ENCODE measurements at places on chromosomes 4 and X.

- DNase-seq = no peak
These were observed 57.3 kb upstream of the PRSS12 start for GRCh38 chr4:118410138-118410537.

DNA sequence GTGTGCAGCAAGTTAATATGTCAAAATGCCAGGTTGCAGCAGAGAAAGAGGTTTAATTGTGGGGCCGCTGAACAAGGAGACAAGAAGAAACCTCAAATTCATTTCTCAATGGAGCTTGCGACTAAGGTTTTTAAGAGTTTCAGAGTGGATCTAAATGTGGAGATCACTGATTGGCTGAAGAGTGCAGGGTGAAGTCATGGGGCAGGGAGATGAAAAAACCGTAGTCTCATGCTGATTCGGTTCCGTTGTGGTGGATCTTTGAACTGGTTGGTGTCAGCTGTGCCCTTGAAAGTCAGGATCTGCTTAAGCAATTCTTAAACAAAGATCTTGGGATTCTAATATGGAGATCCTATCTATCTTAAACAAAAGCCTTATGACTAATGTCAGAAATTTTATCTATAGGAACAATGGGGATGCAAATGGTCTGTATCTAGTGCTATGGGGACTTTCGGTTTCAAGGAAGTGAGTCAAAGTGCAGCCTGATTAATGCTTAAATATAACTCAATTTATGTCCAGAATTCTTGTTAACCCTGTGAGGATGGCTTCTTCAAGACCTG, 173.9 kb upstream of the CENPE start:
- no peak for DNase-seq

- no peak for DNase-seq
These were observed 34.5 kb downstream of the PIGG start for GRCh38 chr4:533318-534100.

DNA sequence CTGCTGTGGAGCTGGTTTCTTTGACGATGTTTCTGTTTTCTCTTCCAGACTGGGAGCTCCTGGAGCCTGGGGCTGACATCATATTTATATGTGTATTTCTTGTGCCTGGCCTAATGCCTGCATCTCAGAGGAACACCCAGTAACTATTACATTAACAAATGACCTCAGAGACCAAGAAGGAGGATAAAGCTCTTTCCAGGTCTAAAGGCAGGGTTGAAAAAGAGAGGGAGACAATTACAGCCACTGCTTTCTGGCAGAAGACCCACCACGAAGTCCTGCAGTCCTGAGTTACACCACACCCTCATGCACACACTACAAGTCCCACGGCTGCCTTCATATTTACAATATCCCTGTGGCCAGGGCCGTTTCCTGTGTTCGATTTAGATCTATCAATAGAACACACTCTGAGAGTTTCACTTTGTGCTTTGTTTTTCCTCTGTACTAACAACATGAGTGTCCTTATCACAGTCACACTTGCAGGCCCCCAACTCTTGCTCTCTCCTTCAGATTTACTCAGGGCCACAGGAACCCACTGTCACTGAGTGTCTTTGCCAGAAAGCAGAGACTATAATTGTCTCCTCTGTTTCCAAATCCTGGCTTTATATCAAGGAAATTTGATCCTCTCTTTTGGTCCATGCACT, 535.5 kb downstream of the MID1IP1 start:
- peak; percentile 83 for DNase-seq

GRCh38 chr4:10123227-10124101, 6.9 kb upstream of the WDR1 start:
- DNase-seq = peak; percentile 48

DNA sequence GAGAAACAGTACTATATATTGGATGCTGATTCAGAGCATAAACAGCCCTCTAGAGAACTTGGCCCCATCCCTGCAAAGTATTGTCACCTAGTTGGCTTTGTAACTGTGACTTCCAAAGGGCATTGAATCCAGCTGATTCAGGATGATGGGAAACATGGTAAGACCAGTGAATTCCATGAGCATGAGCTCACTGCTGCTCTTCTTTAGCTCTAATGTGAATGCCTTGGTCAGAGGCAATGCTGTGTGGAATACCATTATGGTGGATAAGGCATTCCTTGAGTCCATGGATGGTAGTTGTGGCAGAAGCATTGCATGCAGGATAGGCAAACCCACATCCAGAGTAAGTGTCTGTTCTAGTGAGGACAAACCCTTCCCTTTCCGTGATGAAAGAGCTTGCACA, 365.6 kb upstream of the EDA2R start:
- DNase-seq = no peak

GRCh38 chrX:3599802-3600430, 113.5 kb downstream of the PRKX start:
- no peak for DNase-seq

GRCh38 chrX:15574017-15574416, 26.7 kb downstream of the ACE2 start:
- DNase-seq = no peak

- DNase-seq = no peak
These were observed 64.7 kb upstream of the GPR78 start for GRCh38 chr4:8515316-8516060.

- peak; percentile 74 for DNase-seq
These were observed 63.7 kb upstream of the CAMK2D start for GRCh38 chr4:113825272-113825671.

GRCh38 chr4:5084911-5085475, 33.7 kb downstream of the STK32B start:
- no peak for DNase-seq

GRCh38 chr4:37732526-37733186, 46.5 kb upstream of the RELL1 start:
- DNase-seq = no peak

DNA sequence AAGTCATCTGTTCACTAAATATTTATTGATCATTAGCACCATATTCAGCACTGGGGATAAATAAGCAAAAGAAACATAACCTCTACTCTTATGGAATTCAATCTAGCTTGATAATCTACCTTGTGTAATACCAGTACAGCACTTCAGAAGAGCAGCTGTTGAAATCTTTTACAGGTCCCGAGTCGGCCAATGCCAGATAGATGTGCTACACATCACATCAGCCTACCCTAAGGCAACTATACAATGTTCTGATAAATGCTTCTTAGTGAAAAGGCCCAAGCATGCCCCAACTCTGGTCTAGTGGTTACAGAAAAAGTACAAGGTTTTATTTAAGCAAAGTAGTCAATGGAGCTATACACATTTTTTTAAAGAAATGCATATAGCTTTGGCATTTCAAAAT, 68.7 kb downstream of the MAPK10 start:
- no peak for DNase-seq

GRCh38 chrX:39631276-39632229, 466.2 kb downstream of the BCOR start:
- no peak for DNase-seq

- DNase-seq = no peak
These were observed 192.1 kb downstream of the PTTG2 start for GRCh38 chr4:38152305-38152704.

DNA sequence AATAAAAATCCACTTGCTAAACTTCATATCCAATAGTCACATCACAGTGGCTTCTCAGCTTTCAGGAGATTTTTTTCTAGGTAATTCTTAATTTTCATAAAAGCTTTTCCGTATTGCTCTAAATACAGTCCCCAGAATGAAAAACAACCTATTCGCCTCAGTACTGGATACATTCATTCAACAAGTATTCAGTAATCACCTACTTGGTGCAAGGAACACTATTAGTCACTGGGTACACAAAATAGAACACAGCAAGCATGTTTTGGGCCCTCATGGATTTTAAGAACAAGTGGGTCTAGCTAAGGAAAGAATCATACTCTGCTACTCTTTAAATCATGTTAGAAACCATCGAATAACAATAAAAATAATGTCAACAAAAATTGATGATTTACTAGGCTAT, 2.8 kb upstream of the BEX3 start:
- DNase-seq = no peak

DNA sequence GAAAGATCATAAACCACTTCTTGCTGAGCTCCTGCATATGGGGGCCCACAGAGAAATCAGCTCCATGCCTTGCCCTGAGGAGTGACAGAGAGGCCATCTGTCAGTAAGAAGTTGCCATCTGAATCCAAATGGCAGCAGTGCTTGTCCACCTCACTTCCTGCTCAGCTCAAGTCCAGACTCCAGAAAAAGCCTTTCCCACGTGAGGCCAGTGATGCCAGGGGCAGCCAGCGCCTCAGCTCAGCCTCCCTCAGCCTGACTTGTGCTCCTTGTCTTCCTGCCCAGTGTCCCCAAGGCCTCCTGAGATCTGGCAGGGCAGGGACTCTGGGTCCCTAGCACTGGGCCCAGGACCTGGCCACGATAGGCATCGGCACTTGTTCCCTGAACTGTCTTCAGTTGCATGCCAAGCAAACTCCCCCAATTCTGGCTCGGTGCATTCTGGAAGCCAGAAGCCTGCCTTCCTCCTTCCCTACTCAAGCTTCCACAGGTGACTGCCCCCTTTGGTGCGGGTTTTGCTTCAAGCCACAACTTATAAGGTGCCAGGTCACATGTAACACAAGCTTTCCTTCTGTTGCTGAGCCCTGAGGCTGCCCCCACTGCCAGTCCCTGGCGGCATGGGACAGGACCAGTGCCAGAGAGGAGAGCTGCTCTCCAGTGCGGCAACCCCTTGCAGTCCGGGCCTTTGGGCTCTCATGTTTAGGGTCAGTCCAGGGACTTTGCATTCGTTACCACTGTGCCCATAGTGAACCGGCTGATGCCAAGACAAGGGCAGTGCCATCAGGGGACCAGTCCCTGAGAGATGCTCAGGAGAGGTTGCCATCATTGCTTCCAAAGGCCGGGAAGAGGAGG, 2.2 kb downstream of the ZNF185 start:
- DNase-seq = no peak

DNA sequence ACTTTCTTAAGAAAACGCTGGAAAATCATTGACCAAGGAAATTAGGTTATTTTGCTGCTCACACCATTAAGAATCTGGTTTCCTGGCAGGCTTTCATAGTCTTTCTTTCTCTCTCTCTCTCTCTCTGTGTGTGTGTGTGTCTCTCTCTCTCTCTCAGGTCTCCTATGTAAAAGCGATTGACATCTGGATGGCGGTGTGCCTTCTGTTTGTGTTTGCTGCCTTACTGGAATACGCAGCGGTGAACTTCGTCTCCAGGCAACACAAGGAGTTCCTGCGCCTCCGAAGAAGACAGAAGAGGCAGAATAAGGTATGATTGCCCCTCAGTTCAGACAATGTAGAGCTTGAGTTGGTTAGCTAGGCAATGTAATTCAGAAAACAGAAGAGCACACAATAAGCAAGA, 161.2 kb downstream of the GLRA2 start:
- DNase-seq = no peak

- no peak for DNase-seq
These were observed 177.2 kb downstream of the TRIML1 start for GRCh38 chr4:188316391-188316790.

DNA sequence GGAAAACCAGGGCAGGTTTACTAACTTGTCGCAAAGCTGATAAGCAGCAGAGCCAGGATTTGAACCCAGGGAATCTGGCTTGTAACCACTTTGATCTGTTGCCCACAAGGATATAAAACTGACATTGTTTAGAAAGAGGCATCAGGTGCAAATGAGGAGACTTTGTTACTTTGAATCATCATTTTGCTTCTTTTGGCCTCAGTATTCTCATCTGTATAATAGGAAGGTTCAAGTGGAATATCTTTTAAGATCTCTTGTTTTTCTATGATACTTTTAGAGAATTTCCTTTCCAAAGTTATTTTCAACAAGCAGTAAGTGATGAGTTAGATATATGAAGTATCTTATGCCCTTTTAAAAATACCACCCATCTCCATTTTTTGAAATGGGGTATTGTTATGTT, 57.8 kb upstream of the NAP1L5 start:
- no peak for DNase-seq

DNA sequence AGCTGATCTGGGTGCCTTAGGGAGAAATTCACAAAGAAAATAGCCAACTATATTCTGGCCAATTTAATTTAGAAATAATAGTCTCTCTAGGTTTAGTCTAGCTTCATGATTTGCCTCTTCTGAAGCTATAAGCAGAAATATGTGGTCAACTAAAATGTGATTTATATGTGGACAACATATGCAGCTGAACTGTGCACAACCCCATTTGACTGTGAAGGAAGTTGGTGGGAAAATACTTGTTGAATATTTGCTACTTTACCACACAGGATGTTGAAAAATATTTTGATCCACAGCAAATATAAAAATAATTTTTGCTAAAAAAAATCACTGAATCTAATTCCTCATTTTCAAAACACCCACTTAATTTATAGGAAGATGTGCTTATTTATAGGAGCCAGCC, 15.7 kb upstream of the RNF128 start:
- no peak for DNase-seq

- DNase-seq = no peak
These were observed 23.6 kb upstream of the SCOC start for GRCh38 chr4:140349816-140350215.

GRCh38 chr4:25308306-25308705, 4.3 kb upstream of the ZCCHC4 start:
- no peak for DNase-seq

- no peak for DNase-seq
These were observed 55.1 kb downstream of the CPZ start for GRCh38 chr4:8647626-8648025.

- DNase-seq = no peak
These were observed 425.8 kb upstream of the PABPC4L start for GRCh38 chr4:134627366-134627765.

DNA sequence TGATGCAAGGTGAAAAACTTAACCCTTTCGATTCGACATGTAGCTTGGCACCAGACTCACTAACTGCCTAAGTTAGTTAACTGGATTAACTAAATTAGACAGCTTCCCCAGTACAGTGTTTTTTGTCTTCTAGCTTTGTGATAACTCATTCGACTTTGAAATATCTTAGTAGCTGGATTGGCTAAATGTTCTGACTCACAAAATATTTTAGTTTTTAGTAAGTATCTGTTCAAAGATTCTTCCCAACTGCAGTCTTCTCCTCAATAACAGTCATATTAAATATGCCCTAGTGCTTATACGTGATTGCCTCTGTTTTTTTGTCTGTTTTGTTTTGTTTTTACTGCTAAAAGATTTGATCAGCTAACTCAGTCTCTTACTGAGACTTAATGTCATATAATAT, 102.9 kb downstream of the KCNIP4 start:
- DNase-seq = no peak

DNA sequence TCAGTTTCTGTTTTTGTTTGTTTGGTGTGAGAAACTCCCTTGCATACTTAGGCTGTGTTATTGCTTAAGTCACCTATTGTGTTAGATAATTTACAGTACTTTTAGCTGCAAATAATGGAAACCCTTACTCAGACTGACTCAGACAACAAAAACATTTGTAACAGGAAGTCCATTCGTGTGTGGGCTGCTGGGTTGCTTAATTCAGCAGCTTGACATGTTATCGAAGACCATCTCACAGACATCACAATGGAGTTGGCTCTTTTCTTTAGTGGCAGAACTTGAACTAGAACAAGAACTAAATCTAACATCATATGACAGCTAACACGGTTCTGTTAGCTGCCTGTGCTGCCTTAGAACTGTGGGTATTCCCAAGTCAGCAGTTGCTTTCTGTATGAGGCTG, 9.9 kb upstream of the GABRE start:
- DNase-seq = no peak

- DNase-seq = no peak
These were observed 9.3 kb downstream of the PRDM8 start for GRCh38 chr4:80206521-80207171.

All from MM.1S (cell line).